ENCODE measurements at places on chromosomes 13 and 19. TPM values are rescaled to one million over a fixed set of nuclear protein-coding genes. Genes with fewer than 3 reads are reported as not detected.
A peak's percentile ranks its signal among the peaks of the same experiment; 100 is the strongest.

- DNase-seq, result no peak
Measured at GRCh38 chr19:47039239-47039874, 9.1 kb downstream of the TMEM160 start.

GRCh38 chr13:40352380-40352778, 314.1 kb downstream of the FOXO1 start:
- no peak for DNase-seq

- no peak for DNase-seq
Measured at GRCh38 chr13:40403509-40404241, 262.8 kb downstream of the FOXO1 start.

Gene RNF225
- total RNA-seq, result not detected

DNA sequence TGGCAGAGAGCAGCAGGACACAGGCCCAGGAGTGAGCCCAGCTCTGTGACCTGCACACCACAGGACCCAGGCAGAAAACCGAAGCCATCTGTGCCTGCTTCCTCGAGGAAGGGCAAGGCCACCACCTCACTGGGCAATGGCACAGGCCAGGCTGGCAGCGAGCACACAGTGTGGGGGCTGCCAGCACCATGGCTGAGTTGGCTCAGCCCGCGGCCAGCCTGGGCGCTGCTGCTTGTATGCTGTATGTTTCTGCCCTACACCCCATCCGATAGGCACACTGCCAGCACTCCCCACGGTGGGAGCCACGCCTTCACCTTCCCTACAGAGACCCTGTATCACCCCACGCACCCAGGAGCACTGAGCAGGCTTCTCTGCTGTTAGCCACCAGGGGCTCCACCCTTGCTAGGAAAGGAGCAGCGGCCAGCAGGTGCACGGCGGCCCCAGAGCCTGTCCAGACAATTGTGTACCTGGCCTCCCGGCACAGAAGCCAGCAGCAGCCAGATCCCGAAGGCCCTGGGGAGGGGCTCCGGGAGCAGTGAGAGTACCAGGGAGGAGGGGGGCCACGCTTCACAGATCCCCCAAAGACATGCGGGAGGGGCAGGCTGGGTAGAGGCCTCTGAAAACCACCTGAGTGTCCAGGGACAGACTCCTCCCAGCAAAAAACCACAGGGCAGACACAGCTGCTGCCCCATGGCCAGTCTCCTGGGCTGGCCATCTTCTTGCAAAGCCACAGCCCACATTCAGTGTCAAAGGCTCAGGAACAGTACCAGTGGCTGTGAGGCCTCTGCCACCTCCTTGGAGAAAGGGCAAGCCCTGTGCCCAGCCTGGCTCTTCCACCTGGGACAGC, 56.1 kb downstream of the MLLT1 start:
- DNase-seq, result no peak

DNA sequence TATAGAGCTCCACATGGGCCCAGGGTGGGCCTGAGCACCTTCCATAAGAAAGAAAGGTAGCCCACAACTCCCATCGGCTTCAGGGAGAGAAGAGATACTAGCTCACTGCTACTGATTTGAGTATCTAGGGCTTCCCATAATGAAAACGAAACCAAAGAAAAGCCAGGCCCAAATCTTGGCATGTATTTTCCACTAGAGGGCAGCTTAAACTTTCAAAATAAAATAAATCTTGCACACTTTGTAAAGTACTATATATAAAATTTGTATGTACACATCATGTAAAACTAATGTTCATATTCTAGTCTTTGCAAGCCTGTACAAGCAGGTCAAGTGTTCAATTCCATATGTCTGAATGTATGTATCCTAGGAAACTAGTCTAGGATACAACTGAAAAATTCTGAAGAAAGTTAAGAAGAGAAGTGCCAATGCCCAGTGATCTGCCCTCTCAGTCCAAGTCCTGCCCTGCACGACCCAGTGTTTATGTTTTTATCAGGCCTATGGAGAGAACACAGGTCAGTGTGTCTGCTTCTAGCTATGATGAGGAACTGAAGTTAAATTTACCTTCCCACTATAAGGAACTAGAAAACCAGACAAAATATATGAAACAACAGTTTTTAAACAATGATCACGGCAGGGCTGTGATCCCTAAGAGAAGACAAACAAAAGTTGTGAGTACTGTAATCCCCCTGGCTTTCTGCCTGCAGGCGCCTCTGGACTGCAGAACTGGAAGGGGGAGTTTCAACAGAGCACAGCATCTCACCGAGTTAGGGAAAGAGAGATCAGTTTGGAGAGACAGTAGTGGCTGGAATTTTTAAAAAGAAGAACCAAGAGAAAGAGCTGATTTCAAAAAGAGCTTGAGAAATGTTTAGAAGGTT, 475.7 kb downstream of the UQCRFS1 start:
- no peak for DNase-seq

DNA sequence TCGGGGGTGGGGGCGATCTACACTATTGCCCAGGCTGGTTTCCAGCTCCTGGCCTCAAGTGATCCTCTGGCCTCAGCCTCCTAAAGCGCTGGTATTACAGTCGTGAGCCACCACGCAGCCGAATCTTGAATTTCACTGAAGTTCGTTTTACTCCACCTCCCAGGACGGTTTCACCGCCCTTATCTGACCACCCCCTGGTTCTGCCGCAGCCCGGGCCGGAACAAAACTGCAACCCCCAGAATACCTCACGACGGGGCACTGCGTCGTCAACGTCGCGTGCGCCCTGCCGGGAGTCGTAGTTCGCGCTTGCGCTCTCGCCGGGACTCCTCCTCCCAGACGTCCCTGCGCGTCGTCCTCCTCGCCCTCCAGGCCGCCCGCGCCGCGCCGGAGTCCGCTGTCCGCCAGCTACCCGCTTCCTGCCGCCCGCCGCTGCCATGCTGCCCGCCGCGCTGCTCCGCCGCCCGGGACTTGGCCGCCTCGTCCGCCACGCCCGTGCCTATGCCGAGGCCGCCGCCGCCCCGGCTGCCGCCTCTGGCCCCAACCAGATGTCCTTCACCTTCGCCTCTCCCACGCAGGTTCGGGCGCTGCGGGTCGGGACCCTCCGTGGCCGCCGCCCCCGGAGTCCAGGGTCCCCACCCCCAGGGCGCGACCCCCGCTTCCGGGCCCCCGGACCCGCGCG, at the start of gene ATP5F1D:
Gene ATP5F1D (plus strand): TSS at position 335 of the 679 bp plus-strand sequence. CDS start 100 bp downstream, at position 435.
- DNase-seq, result peak; percentile 96

Gene F2RL3
- 13.1 TPM for total RNA-seq

DNA sequence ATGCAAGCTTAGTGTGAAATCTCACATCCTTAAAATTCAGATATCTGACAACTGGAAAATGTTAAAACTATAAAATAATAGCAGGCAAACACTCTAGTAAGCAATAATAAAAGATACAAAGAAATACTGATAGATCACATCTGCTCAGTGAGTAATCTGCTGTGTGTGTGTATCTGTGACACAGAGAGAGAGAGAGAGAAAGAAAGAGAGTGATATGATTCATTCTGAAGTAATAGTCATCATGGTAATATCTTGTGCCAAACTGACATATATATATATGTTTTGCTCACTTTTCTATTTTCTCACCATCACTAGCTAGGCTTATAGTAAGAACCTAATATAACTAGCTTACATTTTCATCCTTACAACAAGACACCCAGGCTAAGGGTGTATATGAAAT, 288.0 kb upstream of the SLITRK6 start:
- DNase-seq, result no peak

Gene ARHGAP33
- total RNA-seq, result 8.6 TPM
